Fibroblast of skin of right quadriceps (primary cell): ENCODE measurements at places on chromosomes 13 and 19.
A peak's percentile ranks its signal among the peaks of the same experiment; 100 is the strongest.

GRCh38 chr13:23460309-23460708 lies 26.8 kb upstream of the SACS start:
- DNase-seq: no peak

DNA sequence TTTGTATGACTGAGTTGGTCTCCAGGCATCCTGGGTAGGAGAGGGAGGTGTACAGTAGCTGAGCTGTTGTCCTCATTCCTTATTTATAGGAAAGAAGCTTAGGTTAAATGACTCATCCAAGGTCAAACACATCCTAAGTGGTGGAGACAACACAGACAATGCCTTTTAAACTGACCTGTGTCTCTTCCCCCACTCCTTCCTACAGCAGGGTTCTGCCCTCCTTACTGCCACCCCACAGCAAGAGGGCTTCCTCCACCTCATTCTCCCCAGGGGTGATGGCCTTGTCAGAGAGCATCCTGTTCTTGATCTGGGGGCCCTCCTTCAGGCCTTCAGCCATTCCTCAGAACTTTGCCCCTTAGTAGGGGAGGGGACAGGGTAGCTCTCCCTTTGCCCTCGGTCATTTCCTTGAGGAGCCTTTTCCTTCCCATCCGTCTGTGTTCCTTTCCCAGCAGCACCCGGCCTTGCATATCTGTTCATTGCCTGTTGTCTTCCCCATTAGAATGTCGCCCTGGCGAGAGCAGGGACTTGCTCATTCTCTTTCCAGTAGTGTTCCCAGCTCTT lies 48.2 kb upstream of the GPI start:
- no peak for DNase-seq

- DNase-seq: peak; percentile 17
These were observed 16.5 kb upstream of the ZNF8 start for GRCh38 chr19:58261968-58262921.

GRCh38 chr13:112483299-112483698 lies 104.7 kb downstream of the TUBGCP3 start:
- no peak for DNase-seq

DNA sequence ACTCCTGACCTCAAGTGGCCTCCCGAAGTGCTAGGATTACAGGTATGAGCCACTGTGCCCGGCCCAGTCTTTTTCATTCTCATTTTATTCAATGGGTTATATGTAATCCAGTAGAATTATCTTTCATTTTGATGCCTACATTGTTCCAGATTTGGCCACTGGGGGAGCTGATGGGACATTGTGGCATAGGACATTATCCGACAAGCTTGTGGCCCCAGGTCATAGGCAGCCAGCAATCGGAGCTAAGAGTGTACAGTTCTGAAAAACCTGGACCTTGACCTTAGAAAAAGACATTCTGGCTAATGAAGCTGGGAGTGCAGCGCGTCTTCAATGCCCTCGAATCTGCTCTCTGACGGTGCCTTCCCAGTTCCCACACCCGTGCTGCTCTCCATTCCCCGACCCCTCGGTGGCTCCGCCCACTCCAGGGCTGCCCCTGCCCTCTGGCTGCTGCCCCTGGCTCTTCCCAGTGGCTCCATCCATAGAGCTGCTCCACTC lies 108.7 kb downstream of the TEX29 start:
- peak; percentile 8 for DNase-seq

DNA sequence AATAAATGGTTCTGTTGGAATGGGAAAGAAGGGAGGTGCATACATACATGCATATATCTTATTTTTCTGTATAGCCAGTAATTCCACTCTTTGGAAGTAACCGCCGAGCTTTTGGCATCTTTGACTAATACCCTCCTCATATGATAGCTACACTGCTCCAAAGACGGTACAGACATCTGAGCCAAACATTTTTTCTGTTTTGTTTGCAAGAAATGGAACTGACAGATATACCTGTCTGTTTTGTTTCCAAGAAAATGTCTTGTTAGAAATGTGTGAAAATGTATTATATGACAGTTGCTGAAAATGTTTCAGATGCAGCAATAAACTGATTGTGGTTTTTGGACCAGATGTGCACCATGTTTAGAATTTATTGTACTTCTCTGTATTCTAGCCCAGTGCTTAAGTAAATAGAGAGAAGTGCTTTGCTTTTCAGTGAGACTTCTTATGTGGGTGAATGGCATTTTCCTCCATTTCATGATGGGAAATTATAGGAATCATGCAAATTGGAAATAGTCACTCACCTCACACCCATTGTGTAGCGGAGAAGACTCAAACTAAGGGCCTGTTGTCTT lies 396.9 kb downstream of the KCNRG start:
- DNase-seq: peak; percentile 44

GRCh38 chr19:40147693-40148347 lies 43.4 kb upstream of the MAP3K10 start:
- peak; percentile 80 for DNase-seq

- DNase-seq: no peak
These were observed 163.8 kb downstream of the SUCLA2 start for GRCh38 chr13:47837104-47837880.

DNA sequence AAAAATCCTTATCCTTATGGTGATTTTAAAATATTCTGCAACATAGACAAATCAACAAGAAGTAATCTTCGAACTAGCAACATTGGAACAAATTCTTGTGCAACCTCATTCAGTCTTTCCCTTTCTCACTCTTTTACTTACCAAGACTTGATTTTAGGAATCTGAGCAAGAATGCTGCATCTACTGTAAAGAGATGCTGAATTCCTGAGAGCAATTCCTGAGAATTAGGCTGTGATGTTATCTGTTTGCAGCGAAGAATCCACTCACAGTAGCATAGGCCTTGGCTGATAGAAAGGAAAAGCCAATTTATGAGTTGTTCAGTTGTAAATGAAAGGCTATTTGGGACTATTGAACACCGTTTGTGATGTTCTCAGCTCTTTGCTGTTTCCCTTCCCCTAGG lies 144.3 kb downstream of the CRYL1 start:
- DNase-seq: no peak

- no peak for DNase-seq
These were observed 451.7 kb downstream of the PCDH9 start for GRCh38 chr13:66778461-66778860.

DNA sequence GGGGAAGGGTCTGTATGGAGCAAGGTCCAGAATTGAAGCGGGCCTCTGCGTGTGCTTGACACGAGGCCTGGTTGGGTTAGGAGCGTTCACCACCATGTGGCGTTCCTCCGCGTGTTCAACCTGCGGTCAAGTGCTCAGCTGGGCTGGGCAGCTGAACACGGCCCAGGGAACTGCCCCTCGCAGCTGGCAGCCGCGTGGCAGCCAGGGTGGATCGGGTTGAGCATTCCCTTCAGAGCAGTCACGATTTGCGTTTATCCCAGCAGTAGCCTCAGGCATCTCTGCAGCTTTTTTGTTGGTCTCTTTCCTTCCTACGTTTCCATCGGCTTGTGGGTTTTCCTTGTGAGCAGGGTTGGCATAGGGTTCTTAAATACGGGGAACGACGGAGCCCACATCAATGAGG lies 28.7 kb upstream of the F2RL3 start:
- no peak for DNase-seq

DNA sequence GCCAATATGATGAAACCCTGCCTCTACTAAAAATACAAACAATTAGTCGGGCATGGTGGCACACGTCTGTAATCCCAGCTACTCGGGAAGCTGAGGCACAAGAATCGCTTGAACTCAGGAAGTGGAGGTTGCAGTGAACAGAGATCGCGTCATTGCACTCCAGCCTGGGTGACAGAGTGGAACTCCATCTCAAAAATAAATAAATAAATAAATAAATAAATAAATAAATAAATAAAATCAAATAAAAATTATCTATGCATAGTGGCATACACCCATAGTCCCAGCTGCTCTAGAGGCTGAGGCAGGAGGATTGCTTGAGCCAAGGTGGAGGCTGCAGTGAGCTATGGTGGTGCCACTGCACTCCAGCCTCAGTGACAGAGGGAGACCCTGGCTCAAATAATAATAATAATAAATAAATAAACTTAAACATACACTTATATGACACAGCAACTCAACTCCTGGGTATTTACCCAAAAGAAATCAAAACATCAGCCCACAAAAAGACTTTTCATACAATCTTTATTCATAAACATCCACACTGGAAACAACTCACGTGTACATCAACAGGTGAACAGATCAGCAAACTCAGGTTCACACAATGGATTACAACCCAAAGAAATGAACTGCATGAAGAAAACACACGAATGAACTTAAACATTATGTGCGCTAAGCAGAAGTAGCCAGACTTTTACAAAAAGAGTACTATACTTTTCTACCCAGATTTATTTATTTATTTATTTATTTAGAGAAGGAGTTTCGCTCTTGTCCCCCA lies 6.9 kb downstream of the LGALS7 start:
- no peak for DNase-seq

- no peak for DNase-seq
These were observed 59.6 kb upstream of the ZNF599 start for GRCh38 chr19:34832581-34833112.

DNA sequence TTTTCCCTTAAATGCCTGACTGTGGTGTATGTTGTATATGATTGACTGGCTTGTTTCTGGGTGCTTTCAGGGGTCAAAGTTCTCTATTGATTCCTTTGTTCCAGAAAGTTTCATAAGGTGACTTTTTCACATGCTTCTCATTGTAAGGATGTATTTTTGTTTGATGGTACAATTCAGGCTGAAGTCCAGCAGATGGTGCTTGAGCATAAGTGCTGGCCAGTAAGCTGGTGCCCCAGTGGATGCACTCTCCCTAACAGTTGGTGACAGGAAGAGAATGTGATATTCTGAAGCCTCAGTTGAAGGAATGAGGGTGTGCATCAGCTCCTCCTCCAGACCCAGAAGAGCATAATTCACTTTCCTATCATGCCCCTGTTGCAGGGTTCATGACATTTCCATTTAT lies 1941.6 kb upstream of the PRR20A start:
- DNase-seq: no peak
